ENCODE measurements at places on chromosomes 3 and 15.
A peak's percentile ranks its signal among the peaks of the same experiment; 100 is the strongest.

DNA sequence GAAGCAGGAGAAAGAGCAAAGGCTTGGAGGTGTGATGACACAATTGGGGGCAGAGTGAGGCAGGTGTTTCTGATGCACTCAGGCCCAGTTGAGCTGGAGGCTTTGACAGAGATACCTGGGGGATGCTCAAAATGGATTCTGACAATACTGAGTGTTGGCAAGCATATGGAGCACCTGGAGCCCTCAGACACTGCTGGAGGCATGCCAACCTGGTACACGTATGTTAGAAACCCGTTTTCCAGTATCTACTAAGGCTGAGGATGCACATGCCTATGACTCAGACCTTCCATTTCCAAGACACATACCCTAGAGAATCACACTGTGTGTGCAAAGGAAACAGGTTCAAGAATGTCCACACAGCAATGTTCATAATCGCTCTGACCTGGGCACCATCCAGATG lies 58.7 kb downstream of the WNT7A start:
- no peak for DNase-seq

DNA sequence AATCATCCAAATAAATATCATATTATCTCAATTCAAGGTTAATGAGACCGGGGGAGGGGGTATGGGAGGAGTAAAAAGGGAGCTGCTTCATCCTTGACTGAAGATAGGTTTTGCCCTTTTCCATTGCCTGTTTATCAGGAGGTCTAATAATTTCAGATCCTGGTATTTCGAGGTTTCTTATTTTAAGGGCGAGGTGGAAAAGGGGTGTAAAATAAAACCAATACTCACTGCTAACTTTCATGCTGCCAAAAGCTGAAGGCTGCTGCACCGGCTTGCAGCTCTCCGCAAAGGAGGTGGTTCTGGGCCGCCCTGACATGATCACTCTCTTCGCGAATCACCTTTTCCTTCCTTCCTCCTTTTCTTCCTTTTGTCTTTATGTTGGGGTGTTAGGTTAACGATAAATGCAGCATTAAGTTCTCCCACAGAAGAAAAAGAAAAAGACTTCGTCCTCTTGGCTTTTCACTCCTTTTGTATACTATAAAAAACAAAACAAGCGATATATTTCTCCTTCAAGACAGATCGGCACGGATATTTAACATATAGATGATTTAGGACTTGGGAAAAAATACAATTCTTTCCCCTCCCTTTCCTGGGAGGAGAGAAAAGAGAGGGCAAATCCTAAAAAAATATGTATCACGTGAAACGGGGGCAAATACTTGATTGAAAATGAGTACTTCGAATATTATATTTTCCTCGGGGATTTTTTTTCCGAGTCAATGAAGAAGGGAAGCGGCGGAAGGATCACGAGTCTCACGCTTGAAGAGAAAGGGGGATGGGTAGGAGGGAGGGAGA lies 932 bp downstream of the GSK3B start:
- DNase-seq = peak; percentile 33

- DNase-seq = no peak
Measured at GRCh38 chr3:195071916-195072820, 198.8 kb downstream of the XXYLT1 start.

DNA sequence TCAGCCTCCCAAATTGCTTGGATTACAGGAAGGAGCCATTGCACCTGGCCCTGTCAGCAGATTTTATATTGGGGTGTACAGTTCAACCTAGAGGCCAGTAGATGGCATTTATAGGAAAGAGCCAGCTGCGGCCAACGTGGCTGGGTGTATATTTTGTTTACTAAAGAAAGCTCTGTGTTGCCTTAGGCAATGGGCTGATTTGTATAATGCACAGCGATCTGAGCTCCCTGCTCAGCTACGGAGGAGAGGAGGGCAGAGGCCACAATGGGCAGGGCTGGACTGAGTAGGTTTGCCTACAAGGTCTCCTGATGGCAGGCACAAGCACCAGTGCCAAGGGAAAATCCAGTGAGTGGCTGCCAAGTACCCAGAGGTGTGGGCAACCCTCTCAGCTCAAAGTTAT lies 282.4 kb downstream of the ARPP21 start:
- no peak for DNase-seq

DNA sequence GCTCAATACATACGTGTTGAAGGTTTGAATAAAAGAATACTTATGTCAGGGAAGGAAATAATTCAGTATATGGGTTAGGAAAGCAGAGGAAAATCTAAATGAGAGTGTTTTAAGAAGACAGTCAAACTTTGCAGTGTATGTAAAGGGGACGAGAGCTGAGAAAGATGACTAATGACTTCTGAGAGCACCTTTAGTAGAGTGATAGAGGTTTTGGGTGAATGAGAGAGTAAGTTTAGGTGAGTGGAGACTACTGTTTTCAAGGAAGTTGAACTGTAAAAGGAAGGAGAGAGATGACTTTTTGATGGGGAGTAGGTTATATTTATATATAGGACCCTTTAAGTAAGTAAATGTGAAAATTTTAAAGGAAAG lies 9.4 kb downstream of the TBC1D23 start:
- DNase-seq = no peak

DNA sequence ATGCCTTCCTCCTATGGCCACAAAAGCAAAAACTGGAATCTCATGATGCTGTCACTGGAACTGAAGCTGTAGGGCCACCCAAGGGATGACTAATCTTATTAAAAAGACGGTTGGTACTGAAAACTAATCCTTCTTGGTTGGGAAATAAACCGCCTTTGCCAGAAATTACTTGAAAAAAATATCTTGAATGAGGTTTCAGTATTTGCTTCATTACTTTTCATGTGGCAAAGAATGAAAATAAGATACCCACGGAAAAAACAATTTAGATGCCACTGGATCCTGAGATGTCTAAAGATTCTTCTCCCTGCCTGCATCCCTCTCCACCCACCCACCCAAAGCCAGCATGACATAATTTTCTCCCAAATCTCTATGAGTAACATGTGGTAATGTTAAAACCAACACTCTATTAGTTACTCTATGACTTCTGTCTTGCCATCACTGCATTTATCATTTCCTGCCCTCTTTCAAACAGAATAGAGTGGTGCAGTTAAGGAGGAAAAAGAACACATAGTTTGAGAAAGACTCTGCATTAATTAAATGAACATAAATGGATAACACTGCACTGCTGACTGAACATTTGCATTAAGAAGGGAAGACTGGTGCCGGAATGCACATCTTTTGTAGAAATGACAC lies 111.8 kb upstream of the DPH6 start:
- DNase-seq = peak; percentile 42

DNA sequence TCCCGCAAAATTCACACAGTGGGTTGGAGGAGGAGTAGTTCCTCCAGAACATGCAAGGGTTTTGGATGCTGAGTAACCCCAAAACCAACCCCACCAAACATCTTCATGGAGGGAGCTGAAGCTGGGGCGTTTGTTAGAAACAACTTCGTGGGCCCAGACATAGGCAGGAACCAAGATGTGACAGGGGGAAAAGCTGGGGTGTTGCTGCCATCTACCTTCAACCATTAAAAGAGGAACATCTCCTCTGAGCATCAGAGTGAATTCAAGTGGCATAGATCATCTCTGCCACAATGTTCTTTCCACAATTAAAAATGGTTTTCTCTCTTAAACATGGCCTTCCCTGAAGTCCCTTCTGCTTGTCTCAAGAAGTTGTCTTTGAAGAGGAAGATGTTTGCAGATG lies 20.5 kb downstream of the SIDT1 start:
- DNase-seq = no peak

- DNase-seq = no peak
Measured at GRCh38 chr15:59419170-59419569, 18.8 kb upstream of the FAM81A start.

All from EL (cell line).